Inflammatory macrophage (primary cell): ENCODE measurements at places on chromosomes 6 and 20.
A peak's percentile ranks its signal among the peaks of the same experiment; 100 is the strongest.

DNA sequence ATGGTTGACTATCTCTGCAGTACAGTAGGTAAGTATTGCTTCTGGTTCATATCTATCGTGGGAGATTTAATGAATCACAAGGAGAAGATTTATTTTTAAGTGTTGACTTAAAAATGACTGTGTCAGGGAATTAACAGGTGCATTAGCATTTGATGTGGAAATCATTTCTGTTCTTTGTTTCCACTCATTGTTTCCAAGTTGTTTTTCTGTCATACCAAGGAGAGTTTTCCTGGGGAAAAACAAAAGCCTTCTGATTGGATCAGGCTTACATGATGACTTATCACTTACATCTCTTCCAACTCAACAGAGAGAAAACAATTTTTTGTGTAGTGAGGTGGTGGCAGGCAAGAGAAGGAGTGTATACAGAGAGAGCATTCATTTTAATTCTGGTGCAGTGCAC, 686.4 kb downstream of the HTR1B start:
- DNase-seq: no peak

GRCh38 chr6:22747571-22747970, 178.2 kb downstream of the HDGFL1 start:
- DNase-seq: no peak

GRCh38 chr6:32369660-32370059, 2.0 kb downstream of the TSBP1 start:
- DNase-seq: no peak

DNA sequence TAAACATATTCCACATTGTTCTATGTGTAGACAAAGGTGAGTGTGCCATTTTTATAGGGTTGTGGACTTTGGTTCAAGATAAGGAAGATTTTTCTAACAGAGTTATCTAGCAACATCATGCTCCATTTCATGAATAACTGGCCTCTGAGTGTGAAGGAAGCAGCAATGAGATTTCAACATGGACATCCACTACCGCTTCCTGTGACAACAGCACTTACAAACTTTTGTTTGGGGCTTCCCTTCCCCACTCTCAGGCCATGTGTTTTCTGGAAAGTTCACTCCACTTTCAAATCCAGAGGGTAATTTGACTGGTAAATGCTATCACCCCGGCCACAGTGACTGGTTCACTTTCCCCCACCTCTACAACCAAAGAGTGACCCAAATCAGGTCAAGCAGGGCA, 38.1 kb upstream of the PROKR2 start:
- peak; percentile 64 for DNase-seq

- no peak for DNase-seq
Measured at GRCh38 chr20:20847814-20848213, 135.4 kb upstream of the RALGAPA2 start.

- DNase-seq: no peak
Measured at GRCh38 chr20:36474563-36474962, 66.8 kb upstream of the MYL9 start.

DNA sequence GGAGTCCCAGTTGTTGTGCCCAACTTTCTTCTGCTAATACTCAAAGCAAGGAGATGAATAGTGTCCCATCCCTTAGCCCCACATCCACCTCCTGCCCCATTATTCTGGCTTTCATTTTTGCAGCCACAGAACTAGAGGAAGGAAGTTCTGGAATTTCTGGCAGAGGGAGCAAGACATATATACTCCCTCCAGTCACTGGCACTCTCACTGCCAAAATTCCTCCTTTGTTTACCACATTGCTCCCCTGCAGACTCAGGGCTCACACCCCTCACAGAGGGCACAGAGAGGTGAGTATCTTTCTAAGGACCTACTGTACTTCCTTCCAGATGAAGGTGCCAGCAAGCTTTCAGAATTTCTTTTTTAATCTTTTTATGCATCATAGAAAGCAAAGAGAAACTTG, 168.0 kb upstream of the ID4 start:
- DNase-seq: no peak
